ENCODE measurements at places on chromosomes 7 and 10. TPM values are rescaled to one million over a fixed set of nuclear protein-coding genes. Genes with fewer than 3 reads are reported as not detected.

HOXA6 gene
- not detected for total RNA-seq

GRCh38 chr10:125129076-125129458 lies 31.3 kb downstream of the CTBP2 start:
- DNase-seq, result no peak
- H3K27me3 ChIP-seq, result no peaks in the 10 kb centered on the region
- peaks cover 25% of the 10 kb centered on the region for H3K4me1 ChIP-seq

- DNase-seq, result no peak
- no peak overlapping the region for H3K27ac ChIP-seq
- H3K27me3 ChIP-seq, result no peaks in the 10 kb centered on the region
- no peaks in the 10 kb centered on the region for H3K36me3 ChIP-seq
- no peaks in the 10 kb centered on the region for H3K4me1 ChIP-seq
Measured at GRCh38 chr10:22831586-22831985, 96.3 kb upstream of the ARMC3 start.

DNA sequence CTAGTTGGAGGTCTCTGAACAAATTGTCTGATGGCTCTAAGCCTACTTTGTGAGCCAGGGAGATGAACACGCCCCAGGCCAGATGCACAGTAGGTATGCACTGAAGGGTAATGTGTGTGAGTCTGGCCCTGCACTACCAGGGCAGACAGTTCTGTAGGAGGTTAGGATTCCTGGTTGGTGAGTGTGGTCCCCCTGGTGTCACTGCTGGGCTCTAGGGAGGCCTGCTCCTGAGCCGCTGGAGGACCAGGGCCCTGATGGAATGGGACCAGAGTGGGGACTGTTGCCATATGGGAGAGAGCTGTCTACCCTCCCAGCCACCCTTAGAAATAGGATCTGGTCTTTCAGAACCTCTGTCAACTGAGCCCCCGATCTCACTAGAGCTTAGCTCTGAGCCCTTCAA lies 42.0 kb downstream of the CDH23 start:
- H3K4me1 ChIP-seq, result peaks cover 40% of the 10 kb centered on the region
- no peak overlapping the region for H3K27ac ChIP-seq
- DNase-seq, result no peak

DNA sequence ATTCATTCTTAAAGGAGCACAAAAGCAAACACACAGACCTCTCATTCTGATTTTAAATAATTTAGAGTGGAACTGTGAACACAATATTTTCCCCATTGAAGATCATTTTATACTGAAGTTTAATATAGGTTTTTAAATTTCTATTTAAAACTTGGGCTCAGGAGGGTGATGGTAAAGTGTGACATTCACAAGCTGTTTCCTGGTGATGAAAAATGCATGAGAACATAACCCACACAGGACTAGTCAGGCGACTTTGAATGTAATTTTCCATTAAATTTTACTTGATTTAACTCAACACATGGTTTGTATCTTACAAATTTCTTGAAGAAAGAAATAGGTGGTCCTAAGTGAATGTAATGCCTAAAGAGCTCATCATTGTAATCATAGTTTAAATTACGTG lies 143.6 kb downstream of the CDK14 start:
- H3K4me1 ChIP-seq, result peaks cover 63% of the 10 kb centered on the region
- DNase-seq, result no peak
- H3K27me3 ChIP-seq, result no peaks in the 10 kb centered on the region
- peaks cover 3% of the 10 kb centered on the region for H3K36me3 ChIP-seq
- no peak overlapping the region for H3K4me3 ChIP-seq

DNA sequence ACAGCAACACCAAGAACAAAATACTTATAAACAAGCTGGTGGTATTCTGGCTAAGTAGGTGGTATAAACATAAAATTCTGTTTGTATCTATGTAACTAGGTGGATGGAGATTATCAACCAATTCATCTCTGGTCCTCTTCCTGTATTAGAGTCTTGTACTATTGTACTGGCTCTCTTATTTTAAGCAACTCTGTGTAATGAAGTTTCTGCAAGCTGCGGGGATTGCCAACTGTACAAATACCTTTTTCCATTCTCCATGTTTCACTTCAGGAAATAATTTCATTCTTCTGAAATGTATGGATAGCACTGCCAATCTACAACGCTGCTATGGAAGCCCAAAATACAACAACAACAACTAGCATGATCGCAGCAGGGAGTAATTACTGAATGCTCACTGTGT lies 44.8 kb downstream of the JAZF1 start:
- no peaks in the 10 kb centered on the region for H3K36me3 ChIP-seq
- DNase-seq, result no peak
- no peaks in the 10 kb centered on the region for H3K4me1 ChIP-seq
- H3K27me3 ChIP-seq, result no peaks in the 10 kb centered on the region
- no peak overlapping the region for H3K4me3 ChIP-seq
- H3K27ac ChIP-seq, result no peak overlapping the region

All from A673 (cell line).